ENCODE measurements at places on chromosomes 3 and 15.
A peak's percentile ranks its signal among the peaks of the same experiment; 100 is the strongest.

- no peak for DNase-seq
Observed at GRCh38 chr3:97999994-98000393, 27.8 kb upstream of the RIOX2 start.

GRCh38 chr3:128075522-128076482 is 23.6 kb downstream of the SEC61A1 start:
- peak; percentile 98 for DNase-seq

GRCh38 chr3:58952128-58952917 is 97.5 kb downstream of the CFAP20DC start:
- no peak for DNase-seq

GRCh38 chr3:153657461-153657860 is 463.7 kb upstream of the ARHGEF26 start:
- DNase-seq, result no peak

- DNase-seq, result no peak
Observed at GRCh38 chr3:18780959-18781358, 355.8 kb upstream of the SATB1 start.

GRCh38 chr3:46030626-46031025 is 3.3 kb upstream of the XCR1 start:
- DNase-seq, result no peak

DNA sequence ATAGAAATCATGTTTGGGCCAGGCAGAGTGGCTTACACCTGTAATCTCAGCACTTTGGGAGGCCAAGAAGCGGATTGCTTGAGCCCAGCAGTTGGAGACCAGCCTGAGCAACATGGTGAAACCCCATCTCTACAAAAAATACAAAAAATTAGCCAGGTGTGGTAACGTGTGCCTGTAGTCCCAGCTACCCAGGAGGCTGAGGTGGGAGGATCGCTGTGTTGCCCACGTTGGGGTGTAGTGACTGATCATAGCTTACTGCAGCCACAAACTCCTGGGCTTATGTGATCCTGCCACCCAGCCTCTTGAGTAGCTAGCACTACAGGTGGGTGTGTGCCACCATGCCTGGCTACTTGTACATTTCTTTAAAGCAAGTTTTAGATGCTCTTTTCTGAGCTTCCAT is 114.3 kb downstream of the WDR76 start:
- no peak for DNase-seq

Measured in mesothelial cell of epicardium (in vitro differentiated cells).